ENCODE measurements at places on chromosomes 12 and 14.

DNA sequence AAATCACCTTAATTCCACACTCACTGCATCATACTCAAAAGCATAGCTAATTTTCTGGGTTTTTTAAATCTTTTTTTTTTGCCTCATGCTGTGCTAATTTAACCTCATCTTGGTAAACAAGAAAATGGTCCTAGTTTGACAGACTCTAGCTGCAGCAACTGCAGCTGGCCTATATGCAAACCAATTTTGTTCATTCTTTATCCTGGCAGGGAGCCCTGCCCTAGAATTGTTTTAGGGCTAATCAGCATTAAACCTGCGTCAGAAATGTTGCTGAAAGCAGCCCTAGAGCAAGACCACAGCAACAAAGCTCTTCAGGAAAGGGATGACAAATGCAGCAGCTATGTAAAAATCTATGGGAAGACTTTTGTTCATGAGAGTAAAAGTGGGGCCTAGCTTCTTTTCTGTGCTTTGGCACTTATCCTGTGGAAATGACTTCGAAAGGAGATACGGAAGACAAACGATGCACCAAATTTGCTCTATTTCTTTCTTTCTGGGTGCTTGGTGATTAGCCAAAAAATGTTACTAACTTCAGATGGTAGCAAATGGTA, 72.2 kb downstream of the DENND5B start:
- DNase-seq, result peak; percentile 71

GRCh38 chr12:49293056-49293956, 1.6 kb upstream of the PRPH start:
- DNase-seq, result peak; percentile 81

DNA sequence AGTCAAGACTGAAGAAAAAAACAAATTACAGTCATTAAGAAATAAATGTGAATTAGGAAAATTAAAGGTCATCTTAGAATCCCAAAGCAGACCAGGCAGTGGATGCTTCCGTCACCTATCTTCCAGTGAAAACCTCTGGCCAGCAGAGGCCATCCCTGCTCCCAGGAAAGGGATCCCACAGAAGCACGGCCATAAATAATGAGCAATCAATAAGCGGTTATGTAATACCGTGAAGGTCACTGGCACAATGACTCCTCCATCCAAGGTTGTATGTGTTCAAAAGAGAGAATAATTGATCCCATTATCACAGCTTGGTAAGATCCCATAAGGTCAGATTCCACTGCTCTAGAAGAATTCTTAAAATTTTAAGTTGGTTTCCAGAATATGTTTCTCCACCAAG, 85.7 kb downstream of the PPP2R5E start:
- no peak for DNase-seq

DNA sequence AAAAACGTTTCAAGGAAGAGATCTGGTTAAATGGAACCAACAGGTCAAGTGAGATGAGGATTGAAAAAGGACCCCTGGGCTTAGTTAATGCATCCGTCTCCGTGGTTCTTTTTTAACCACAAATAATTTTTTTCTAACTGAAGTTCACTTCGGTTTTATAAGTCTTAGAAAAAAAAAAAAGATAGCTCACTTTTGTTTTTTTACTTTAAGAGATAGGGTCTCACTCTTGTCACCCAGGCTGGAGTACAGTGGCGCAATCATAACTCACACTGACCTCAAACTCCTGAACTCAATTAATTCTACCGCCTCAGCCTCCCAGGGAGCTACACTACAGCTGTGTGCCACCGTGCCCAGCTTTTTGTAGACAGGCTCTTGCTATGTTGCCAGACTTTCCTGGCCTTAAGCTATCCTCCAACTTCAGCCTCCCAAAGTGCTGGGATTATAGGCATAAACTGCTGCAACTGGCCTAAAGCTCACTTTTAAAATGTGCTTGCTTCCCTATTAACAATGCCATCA, 11.8 kb downstream of the HNRNPC start:
- peak; percentile 49 for DNase-seq

GRCh38 chr14:36700651-36701050, 39.0 kb downstream of the PAX9 start:
- DNase-seq, result no peak

DNA sequence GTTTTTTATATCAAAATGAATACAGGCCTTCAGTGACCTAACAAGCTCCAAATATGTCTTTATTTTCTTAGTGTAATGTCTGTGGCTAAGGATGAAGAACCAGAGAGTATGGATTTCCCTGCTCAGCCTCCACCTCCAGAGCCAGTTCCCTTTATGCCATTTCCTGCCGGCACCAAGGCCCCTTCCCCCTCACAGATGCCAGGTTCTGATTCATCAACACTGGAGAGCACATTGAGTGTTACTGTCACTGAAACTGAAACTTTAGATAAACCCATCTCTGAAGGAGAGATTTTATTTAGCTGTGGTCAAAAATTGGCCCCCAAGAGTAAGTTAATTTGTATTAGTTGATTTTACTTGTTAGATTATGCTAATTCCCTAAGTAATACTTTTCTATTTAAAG, 61.0 kb downstream of the KIAA0586 start:
- no peak for DNase-seq

GRCh38 chr14:89624500-89625156, 207.6 kb upstream of the FOXN3 start:
- DNase-seq, result no peak

DNA sequence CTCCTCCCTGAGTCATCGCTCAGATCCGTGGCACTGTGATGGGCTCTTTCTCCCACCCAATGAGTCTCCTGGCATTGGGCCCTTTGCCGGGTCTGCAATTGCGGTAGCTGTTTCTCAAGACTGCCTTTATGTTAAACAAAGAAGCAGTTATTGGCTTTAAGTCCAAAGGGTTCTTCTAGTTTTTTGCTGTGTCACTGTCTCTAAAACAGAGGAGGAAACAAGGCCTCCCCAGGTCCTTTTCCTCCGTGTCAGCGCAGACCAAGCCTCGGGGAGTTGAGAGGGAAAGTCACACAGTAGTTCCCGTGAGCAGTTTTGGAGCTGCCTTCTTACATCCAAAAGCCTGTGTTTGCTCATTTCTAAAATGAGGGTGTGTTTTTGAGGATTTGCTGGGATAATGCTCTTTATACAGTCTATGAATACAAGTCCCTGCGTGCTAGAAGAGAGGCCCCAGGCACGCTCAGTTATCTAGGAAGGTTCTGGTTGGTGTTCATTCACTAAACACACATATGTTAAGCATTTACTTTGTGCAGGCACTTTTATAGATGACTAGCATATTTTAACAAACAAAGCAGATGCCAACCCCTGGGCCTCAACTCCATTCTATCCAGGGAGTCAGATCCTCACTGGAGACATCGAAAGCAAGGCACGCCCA, 126.0 kb upstream of the PZP start:
- DNase-seq, result no peak

- DNase-seq, result peak; percentile 58
These were observed 113.7 kb downstream of the LMO3 start for GRCh38 chr12:16492240-16492639.

GRCh38 chr12:18343708-18344107, 82.4 kb downstream of the PIK3C2G start:
- DNase-seq, result no peak

GRCh38 chr12:130576371-130576816, 139.7 kb downstream of the RIMBP2 start:
- DNase-seq, result peak; percentile 39

DNA sequence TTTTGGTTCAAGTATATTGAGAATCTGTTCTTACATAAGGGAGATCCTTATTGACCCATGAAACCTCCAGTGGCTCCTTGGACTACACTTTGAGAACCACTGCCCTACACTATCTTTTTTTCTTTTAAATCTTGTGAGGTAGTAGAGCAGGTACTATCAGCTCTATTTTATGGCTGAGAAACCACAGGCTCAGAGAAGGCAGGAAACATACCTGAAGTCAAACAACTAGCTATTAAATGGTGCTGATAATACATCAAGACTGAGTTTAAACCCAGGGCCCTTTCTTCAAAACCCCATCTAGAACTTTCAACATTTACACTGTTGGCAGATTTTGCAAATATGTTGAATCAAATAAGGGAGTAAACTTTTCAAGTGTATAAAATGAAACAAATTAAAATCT, 6.9 kb downstream of the ZBTB25 start:
- DNase-seq, result no peak

GRCh38 chr12:60752589-60752988, 1156.8 kb downstream of the SLC16A7 start:
- no peak for DNase-seq

- no peak for DNase-seq
These were observed 37.1 kb downstream of the CHGA start for GRCh38 chr14:92959761-92960680.

- DNase-seq, result peak; percentile 82
These were observed 669 bp upstream of the KCNK13 start for GRCh38 chr14:90060965-90061684.

DNA sequence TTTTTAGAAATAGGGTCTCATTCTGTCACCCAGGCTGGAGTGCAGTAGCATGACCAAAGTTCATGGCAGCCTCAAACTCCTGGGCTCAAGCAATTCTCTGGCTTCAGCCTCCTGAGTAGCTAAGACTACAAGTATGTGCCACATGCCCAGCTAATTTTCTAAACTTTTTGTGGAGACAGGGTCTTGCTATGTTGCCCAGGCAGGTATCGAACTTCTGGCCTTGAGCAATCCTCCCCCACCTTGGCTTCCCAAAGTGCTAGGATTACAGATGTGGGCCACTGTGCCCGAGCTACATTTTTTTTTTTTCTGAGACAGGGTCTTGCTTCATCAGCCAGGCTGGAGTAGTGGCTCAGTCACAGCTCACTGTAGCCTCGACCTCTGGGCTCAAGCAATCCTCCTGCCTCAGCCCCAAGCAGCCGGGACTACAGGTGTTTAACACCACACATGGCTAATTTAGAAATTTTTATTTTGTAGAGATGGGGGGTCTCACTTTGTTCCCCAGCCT, 7.1 kb downstream of the PPP4R3A start:
- no peak for DNase-seq

- DNase-seq, result no peak
These were observed 357.2 kb upstream of the RPL10L start for GRCh38 chr14:47008732-47009131.

DNA sequence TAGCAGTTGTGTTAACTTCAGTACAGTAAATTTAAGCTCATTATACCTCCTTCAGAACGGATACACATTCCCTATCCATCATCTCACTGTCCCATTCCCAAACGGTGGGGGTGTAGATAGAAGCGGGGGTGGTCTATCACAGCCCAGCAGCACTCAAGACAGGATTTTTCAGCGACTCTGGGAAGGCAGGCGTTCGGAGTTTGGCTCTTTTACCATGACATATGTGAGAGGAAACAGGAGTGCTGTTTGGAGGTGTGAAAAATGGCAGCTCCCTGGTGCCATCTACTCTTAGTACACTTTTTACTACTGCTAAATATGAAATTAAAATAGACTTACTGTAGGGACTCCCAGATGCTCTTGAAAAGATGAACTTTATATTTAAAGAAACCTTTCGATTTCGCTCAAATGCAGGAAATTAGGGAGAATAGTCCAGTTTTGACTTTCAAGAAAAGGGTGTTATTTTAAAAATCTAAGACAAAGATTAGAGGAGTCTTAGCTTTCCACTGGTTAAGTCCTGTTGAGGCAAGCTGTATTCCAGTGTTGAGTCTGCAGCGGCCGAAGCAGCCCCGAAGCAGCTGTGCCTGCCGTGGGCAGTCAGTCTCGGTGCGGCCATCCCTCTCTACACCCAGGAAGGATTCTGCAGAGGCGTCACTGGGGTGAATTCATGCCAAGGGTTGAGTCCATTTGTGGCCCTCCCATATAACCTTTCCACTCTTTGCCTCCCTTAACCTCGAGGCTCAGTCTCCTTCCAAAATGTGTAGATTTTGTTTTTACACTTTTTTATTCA, 42.1 kb downstream of the KCNMB4 start:
- DNase-seq, result no peak

GRCh38 chr12:108310489-108310888, 28.6 kb downstream of the CMKLR1 start:
- DNase-seq, result no peak

GRCh38 chr14:81350344-81351130, 49.6 kb downstream of the STON2 start:
- no peak for DNase-seq

GRCh38 chr12:128623748-128624147, 200.0 kb downstream of the SLC15A4 start:
- no peak for DNase-seq

DNA sequence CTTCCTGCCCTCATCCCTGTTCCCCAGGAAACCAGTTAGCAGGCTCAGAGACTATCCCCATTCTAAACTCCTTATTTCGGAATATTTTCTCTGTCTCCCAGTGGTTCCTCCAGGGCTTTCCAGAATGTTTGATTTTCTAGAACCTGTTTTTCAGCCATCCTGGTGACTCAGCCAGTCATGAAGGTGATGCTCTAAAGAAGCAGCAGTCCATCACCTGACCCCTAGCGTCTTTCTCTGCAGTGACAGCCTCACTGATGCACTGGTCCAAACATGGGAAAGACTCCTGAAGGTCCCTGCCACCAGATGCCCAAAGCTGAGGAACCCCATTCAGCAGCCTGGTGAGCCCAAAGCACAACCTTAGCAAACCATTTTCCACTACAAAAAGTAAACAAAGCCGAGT, 212.6 kb downstream of the PHETA1 start:
- no peak for DNase-seq

DNA sequence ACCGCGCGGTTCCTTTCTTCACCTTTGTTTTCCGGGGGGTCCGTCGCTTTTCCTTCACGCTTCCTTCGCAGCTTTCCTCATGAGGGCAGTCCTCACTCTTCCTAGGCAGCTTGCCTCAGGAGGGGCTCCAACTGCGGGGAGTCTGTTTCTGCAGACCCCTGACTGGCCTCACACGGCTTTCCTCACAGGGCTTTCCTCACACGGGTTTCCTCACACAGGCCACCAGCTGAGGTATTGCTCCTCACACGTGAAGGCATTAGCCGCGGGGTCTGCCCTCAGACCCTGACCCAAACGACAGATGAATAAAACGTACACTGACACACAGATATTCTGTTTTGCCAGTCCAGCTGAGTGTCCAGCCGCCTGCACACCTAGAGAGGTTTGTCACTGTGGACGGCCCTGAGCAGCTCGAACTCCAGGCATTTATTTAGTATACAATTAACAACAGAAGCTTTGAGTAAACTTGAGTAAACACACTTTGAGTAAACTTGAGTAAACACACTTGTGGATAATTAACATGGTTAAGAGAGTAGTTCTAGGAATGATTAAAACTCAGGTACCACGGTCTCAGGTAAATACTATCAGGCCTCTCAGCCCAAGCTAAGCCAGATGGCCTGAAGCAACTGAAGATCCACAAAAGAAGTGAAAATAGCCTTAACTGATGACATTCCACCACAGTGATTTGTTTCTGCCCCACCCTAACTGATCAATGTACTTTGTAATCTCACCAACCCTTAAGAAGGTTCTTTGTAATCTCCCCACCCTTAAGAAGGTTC, 16.1 kb upstream of the LYZ start:
- peak; percentile 75 for DNase-seq

All from endodermal cell (in vitro differentiated cells).